ENCODE measurements at places on chromosomes 7 and 10.

- DNase-seq: no peak
Observed at GRCh38 chr7:155032978-155033377, 30.1 kb upstream of the PAXIP1 start.

- no peak for DNase-seq
Observed at GRCh38 chr7:108239501-108240225, 109.5 kb upstream of the LAMB4 start.

GRCh38 chr10:77702166-77702565, 64.6 kb upstream of the KCNMA1 start:
- no peak for DNase-seq

GRCh38 chr7:50206453-50207250, 97.9 kb upstream of the IKZF1 start:
- no peak for DNase-seq

DNA sequence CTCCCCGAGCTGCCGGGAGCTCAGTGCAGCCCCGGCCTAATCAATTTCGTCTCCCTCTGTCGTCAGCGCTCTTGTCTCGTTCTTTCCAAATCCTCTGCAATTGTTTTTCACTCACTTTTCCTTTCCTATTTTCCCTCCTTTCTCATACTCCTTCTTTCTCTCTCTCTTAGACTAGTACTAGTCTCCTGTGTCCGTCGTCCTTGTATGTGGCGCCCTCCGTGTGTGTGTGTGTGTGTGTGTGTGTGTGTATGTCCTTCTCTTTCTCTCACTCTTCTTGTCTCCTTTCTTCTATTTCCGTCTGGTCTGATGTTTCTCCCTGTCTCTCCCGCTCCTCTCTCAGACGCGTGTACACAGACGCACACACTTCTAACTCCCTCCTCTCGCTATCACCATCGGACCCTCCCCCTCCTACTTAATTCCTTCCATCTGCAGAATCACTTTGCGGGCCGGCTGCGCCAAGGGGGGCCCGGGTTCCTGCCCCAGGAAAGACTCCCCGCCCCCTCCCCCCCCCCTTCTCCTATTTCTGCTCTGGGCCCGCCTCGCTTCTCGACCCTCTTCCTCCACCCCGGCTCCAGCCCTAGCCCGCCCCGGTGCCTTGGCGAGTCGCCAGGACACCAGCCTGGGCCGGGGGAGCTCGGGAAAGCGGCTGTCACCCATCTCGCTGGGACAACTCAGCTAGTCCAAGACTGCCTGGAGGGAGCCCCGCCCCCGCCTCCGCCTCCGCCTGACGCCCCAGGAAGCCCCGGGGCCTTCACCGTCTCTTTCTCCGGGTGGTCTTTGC, 743 bp upstream of the ZCCHC24 start:
- peak; percentile 82 for DNase-seq

DNA sequence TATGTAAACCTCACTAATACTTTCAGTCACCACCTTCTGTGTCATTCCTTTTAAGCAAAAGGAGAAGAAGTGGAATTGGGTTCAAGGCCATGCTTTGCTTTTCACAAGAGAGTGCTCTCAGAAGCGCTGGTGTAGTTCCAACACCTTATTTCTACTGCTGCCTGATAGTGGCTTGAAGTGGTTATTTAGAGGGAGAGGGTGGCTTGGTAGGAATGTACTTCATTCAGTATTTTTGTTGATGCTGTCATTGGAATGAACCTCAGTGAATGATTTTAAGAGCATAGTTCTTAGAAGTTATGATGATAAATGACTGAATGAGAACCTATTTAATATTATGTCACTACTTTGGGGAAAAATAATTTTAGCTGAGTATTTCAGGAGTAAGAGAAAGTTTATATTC, 396.7 kb downstream of the EXOC4 start:
- DNase-seq: no peak

DNA sequence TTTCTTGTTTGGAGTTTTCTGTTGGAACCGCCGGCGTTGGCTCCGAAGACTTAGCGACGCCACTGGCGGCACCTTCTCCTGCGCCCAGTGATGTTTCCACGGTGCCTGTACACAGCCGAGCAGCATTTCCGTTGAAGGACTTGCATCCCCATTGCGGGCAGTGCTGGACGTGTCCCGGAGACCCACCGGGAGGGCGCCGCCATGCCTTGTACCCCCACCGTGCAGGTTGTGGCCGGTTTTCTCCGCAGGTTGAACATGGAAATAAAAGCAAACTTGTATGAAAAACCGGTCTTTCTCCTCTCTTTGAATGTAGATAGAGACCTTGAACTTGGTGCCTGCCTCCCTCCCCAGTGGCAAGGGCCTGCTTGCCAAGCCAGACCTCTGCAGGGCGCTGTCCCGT, 22.9 kb upstream of the CHST12 start:
- DNase-seq: no peak

DNA sequence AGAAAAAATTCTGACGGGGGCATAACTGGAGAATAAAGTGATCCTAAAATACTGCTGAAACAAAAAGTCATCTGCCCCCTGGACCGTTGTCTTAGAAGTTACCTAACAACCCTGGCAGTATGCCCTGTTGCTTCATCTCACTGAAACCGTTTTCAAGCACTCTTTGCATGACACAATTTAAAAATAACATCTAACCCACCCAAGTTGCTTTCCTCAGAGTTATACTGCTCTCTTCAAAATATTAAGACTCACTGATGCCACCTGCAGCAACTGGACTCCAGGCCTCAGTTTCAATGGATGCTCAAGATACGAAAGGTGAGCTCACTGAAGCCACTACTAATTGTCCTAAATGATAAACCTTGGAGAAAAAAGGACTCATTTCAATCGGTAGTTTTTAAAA, 57.4 kb downstream of the CDK6 start:
- no peak for DNase-seq

- no peak for DNase-seq
Observed at GRCh38 chr10:121493521-121493920, 104.7 kb downstream of the FGFR2 start.

GRCh38 chr7:101232141-101232850, 5.3 kb downstream of the CLDN15 start:
- no peak for DNase-seq

- no peak for DNase-seq
Observed at GRCh38 chr10:102344067-102344466, 51.4 kb upstream of the NFKB2 start.

DNA sequence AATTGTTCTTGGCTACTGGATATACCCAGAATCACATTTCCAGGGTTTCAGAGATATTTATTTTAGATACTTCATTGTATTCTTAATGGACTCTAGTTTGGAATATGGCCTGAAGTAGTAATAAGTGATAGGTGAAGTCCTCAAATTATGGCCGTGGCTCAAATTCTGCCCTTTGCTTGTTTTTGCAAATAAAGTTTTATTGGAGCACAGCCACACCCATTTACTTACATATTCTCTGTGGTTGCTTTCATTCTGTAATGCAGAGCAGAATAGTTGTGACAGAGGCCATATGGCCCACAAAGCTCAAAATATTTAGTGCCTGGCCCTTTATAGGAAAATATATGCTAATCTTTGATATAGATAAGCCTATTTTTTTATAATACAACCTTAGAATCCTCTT, 19.5 kb downstream of the ANLN start:
- DNase-seq: no peak

- DNase-seq: no peak
Observed at GRCh38 chr7:137847568-137848050, 835 bp upstream of the DGKI start.

GRCh38 chr10:114306116-114306973, 67.3 kb downstream of the VWA2 start:
- DNase-seq: no peak

DNA sequence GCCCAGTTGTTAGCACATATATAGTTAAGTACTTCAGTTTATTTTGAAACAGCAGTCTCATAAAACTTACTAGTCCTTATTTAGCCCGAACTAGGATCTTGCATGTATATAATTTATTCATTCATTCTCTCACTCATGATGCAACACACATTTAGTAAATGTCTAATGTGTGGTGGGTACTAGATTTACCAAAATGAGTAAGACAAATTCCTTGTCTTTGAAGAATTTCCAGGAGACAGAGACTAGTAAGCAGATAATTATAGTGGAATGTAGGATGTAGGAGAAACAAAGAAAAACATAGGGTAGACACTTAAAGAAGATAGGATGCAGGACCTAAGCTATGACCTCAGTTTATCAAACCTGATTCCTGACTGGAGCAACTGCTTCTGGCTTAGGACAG, 120.2 kb upstream of the AMPH start:
- DNase-seq: no peak

GRCh38 chr7:18013936-18014335, 13.7 kb downstream of the PRPS1L1 start:
- DNase-seq: no peak

- no peak for DNase-seq
Observed at GRCh38 chr10:23419201-23419600, 19.7 kb upstream of the OTUD1 start.

GRCh38 chr7:66306243-66306642, 101.1 kb downstream of the TPST1 start:
- no peak for DNase-seq

GRCh38 chr10:5587151-5588079, 62.7 kb downstream of the CALML3 start:
- DNase-seq: no peak

- no peak for DNase-seq
Observed at GRCh38 chr7:13257661-13258060, 570.2 kb downstream of the ARL4A start.

DNA sequence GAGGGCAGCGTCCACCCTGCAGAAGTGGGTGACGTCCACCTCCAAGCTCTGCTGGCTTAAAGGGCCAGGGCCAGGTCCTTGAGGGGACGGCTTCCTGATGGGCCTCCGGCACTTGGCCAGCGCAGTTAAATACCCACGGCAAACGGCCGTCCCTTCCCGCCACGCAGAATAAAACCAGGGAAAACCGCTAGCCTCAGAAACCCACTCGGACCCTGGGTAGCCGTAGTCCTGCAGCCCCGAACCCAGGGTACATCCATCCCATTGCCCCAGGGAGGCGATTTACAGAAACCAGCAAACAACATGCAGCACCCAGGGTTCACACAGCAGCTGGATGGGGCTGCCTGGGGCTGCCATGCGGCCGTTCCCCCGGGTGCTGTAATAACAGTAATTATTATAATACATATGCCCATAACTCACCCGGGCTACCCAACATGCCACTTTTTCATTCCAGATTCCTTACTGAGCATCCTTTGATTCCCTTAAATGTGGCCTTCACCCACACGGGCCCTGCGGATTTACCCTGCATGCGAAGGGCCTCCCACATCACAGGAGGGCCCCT, 81.5 kb upstream of the PDGFA start:
- no peak for DNase-seq

DNA sequence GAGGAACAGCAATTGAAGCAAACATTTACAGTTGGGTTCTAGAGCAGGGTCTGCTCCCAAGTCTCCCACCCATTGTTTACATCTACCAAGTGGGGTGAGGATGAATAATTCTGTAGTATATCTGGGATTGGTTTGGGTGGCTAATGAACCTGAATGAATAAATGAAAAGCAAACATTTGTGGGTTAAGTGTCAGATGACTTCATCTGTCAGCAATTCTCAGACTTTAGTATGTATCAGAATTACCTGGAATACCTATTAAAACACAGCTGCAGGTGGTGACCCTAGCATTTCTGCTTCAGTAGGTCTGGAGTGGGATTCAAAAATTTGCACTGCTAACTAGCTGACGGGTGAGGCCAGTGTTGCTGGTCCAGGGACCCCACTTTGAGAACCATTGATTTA, 18.0 kb upstream of the NPVF start:
- DNase-seq: no peak

DNA sequence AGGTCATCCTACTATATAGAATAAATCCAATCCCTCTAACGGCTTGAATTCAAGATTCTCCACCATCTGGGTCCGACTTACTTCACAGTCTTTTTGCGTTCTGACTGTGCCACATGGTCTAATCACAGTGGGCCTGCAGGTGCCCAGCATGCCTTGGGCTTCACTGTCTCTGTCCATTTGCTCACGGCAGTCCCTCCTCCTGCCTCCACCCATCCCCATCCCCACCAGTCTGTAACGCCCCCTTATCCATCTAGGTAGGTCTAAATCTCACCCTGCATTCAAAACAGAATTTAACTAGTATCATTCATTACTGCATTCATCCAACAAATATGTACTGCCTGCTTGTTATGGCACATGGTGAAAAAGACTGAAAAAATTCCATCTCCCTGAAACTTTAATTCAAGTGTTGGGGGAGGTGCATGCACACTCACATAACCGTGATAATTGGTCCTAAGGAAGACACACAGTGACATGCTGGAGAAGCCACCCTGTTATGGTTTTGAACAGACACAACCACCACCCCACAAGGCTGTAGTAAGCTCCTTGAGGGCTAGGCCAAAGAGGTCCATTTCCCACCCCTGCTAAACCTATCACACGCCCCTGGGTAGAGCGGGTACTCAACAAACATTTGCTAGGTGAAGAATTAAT, 24.2 kb downstream of the SORBS1 start:
- DNase-seq: no peak

- DNase-seq: no peak
Observed at GRCh38 chr10:23779301-23779700, 340.4 kb downstream of the OTUD1 start.

DNA sequence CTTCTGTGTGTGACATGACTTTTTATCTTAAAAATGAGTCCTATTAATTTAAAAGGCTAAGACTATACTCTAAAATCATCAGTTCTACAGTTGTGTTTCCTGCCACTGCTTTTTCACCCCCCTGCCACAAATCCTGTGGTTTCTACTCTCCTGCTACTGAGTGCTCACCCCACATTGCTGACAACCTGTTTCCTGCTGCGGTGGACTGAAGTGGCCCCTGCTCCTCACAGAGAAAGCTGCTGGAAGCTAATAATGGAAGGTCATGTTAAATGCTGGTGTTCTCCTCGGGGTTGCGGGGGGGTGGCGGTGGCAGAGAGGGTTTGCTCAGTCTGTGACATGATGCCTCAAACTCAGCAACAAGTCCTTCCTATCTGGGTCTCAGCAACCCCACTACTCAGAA, 113.2 kb upstream of the INHBA start:
- no peak for DNase-seq

DNA sequence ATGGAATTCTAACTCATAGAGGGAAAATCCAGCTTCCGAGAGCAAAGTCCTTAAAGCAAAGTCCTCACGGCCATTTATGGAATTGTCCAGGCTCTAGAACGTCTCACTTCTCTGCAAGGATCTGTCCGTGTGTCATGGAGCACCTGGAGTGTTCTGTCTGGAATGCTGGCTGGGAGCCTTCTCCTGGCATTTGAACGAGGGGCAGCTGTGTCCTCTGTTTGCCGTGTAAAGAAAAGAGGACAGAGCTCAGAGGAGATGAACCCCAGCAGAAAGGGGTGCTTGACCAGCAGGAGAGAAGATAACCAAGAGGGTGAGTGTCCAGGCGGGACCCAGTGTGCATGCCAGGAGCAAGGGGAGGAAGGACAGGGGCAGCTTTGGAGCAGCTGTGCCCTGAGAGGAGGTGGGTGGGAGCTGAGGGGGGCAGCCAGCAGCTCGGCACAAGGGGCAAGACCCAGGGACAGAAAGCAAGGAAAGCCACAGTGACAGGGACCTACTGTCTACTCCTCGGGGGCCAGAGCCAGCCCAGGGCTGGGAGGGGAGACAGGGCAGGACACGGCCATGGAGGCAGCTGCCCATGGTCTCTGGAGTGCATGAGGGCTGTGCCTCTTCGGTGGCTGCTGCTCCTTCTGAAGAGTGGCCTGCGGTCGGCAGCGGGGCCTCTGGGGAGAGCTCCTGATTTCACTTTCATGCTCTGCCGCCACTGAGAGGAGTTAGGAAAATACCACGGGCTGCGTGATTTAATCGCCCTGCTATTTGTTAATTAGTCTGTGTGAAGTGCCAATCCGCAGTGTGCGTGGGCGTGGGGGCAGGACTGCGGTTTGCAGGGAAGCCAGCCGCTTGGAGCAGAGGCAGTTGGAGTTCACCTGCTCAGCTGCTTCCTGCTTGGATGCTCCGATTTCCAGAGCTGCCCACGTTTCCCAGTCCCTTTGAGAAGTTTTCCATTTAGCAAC, 149.3 kb upstream of the SHH start:
- DNase-seq: no peak

All from right renal cortex interstitium (tissue), 3 donors.